ENCODE measurements at places on chromosomes 4 and X. TPM values are rescaled to one million over a fixed set of nuclear protein-coding genes. Genes with fewer than 3 reads are reported as not detected.

GRCh38 chr4:1113311-1114009, at the start of gene RNF212:
Gene RNF212 (minus strand): TSS chr4:1113564. CDS start chr4:1113464, 100 bp downstream.
- DNase-seq: no peak

The SH3RF1 gene
- total RNA-seq: 29.8 TPM

DNA sequence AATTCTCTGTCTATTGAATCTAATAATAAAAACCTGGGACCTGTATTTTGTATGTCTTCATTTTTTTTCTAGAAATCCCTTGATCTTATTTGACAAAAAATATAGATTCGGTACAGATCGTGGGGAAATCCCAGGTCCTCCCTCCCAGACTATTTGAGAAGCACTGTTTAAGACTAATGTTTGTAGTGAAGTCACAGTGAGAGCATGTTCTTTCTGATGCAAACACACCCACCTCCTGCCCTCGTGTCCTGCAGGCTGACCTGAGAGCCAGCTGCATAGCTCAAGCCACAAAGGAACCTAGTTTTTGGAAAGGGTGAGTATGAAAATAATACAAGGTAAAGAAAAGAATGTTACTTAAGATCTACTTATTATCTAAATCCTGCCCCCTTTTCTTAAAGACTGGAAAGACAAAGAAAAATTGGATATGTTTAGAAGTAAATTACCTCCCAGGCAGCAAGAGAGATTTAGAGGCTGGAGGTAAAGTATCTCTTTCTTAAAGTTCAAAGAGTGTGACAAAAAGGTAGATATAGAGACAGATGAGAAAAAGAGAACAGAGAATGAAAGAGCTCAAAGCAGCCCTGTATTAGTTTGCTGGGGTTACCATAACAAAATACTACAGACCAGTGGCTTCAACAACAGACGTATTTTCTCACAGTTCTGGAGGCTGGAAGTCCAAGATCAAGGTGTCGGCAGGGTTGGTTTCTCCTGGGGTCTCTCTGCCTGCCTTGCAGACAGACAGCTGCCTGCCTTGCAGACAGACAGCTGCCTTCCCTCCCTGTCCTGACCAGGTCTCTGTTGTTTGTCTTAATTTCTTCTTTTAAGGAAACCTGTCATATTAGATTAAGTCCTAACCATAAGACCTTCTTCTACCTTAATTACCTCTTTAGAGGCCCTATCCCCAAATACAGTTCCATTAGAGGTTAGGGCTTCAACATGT, 20.4 kb upstream of the DCTD start:
- DNase-seq: peak; percentile 55

DNA sequence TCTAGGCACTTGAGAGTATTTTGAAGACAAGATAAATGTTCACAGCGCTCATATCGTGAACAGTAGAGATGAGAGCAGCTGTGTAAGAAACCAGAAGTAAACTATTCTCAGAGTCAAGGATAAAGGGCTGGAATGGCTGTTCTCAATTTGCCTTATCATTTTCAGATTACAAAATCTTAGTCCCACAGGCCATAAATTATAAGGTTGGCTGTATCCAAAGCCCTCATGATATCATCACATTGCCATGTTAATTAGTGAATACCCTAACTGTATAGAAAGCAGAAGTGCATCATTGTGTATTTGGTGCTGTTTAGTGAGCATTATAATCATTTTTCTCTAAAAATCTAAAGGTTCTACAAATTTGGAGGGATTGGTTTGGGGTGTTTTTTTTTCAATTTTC, 168.9 kb upstream of the EDNRA start:
- no peak for DNase-seq

DNA sequence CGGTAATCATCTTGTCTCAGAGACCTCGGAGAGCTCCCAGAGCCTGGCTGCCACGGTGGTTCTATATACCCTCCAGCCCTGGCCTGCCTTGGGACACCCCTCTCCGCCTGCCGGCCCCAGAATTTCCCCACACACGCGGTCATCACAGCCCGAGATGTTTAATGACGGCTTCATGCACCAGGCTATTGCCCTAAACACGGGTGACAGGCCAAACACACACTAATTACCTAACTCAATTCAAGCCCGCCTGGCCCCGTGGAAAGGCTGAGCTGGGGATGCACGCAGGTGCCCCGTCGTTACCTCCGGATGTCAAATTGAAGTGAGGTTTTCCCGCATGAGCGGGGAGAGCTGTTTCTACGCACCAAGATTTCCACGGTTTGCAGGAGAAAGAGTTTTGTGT, 72.9 kb upstream of the PPP2R3B start:
- no peak for DNase-seq

- DNase-seq: peak; percentile 39
Observed at GRCh38 chr4:173485164-173485563, 44.9 kb downstream of the HAND2 start.

GRCh38 chrX:24428516-24428915, 36.6 kb upstream of the PDK3 start:
- no peak for DNase-seq

DNA sequence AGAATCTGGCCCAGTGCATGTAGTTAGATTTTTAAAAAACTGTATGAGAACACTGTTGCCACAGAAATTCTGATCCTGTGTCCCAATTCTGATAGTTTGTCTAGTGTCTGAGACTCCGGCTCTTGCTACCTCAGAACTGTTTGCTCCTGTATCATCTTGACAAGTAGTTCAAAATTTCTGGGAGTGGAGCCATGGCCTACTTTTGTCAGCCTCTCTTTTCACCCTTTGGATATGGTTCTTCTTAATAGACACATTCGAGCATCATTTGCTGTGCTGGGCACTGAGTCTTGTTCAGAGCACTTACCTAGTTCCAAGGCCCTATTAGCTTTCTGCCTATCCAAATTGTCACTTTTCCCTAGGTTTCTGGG, 46.9 kb downstream of the ATP10D start:
- DNase-seq: no peak

DNA sequence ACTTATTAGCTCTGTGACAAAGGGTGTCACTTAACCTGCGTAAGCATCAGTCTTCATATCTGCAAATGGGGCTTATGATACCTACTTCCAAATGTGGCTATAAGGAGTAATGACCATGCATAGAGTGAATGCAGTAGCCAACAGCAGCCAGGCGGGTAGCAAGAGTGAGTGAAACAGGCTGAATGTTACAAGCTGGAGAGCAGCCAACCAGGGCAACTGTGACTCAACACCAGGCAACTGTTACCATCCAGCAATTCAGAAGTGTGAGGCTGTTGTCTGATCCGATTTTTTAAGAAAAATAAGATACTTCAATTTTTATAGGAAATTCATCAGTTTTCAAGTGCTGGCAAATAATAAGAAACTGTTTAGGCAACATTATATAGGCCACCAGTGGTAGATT, 270.2 kb upstream of the TAPT1 start:
- DNase-seq: peak; percentile 67

DNA sequence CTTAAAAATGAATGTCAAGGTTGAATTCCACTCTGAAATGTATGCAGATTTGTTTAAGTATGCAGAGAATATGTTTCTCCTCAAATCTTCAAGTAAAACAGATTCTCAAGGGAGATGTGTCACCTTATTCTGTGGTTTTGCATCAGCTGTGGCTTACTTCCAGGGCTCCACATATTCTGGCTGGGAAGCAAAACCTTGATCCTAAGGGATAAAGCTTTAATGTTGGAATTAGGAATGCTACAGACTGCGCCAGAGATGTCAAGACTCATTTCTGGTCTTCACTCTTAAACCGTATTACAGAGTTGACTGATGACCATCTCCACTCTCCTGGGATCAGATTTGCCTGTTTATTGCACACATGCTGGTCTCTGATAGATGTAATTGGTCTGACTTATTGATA, 143.9 kb upstream of the DIPK2B start:
- peak; percentile 81 for DNase-seq

- DNase-seq: no peak
Observed at GRCh38 chr4:2260344-2261109, 1.4 kb downstream of the MXD4 start.

GRCh38 chrX:109859651-109860050, 126.6 kb upstream of the ACSL4 start:
- DNase-seq: no peak

DNA sequence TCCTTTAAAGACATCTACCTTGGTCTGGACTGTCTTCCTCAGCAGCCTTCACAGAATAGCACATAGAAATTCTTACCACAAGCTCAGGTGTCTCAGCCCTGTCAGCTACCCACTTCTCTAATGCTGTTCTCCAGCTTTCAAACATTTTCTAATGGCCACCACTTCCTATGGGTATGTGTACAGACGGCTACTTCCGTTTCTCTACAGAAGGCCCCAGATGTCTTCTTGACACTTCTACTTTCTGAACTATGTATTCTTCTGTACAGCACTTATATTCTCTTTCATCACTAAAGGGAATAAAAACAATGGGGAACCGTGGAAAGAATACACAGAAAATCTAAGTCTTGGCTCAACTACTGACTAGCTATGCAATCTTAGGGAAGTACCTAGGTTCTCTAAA, 13.3 kb downstream of the OPHN1 start:
- no peak for DNase-seq

DNA sequence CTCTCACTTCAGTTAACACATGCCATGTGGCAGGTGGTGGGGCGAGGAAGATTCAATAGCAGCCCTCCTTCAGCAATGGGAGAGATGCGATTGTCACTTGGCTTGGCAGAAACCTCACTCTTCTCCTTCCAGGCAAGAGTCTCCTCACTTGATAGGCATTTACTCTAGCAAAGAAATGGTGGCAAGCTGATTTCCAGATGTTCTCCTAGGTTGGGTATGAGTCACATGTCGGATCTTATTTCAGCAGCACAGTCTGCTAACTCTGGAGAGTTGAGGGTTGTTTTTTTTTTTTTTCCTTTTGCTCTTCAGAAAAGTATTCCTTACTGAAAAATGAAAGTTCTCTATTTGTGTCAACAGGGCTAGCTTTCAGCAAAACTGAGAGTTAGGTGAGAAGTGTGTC, 119.5 kb upstream of the CHRDL1 start:
- peak; percentile 69 for DNase-seq

DNA sequence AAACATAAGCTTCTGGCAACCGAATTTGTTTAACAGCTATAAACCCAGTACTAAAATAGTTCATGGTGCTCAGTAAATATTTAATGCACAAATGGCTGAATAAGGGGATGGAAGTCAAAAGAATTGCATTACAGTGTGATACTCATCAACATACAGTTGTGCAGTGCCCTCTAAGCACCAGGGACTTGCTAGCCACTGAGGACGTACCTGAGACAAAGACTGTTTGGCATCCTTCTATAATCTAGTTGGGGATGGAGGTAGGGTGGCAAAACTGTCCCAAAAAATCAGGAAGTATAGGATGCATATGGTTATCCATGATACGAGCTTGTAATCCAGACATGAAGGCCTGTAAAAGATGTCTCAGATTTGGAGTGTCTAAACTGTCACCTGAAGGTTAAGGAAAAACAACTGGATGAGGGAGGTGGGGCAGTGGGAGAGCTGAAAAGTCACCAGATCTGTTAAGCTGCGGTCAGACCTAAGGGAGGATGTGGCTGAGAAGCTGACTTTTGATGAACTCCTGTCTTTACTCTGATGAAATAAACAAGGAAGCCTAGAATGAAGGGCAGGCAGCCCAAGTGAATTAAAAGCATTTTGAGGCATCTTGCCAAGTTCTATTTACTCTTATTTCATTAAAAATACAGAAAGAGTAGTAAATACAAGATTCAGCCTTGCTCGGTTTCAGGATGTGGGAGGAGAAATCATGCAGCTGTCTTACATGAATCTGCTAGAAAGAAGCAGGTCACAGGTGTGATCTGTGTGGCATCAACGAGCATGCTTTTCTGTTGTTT, 12.0 kb upstream of the CD38 start:
- no peak for DNase-seq

The CLDN24 gene
- not detected for total RNA-seq

The ASIC5 gene
- not detected for total RNA-seq

GRCh38 chrX:46841346-46841745, 4.5 kb downstream of the RP2 start:
- no peak for DNase-seq

The ZXDA gene
- 3.4 TPM for total RNA-seq

- DNase-seq: peak; percentile 26
Observed at GRCh38 chr4:84697615-84698201, 114.8 kb downstream of the CDS1 start.

- no peak for DNase-seq
Observed at GRCh38 chr4:1575418-1576303, 108.5 kb downstream of the FAM53A start.

DNA sequence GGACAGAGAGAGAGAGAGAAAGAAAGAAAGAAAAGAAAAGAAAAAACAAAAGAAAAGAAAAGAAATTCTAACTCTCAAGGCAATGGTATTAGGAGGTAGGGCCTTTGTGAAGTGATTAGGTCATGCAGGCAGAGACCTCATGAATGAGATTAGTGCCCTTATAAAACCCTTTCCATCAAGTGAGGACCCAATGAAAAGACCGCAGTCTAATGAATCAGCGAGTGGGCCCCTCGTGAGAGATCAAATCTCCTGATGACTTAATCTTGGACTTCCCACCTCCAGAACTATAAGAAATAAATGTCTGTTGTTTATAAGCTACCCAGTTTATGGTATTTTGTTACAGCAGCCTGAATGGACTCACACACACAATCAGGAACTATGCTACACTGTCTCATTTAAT, 16.9 kb downstream of the AASDH start:
- DNase-seq: no peak

DNA sequence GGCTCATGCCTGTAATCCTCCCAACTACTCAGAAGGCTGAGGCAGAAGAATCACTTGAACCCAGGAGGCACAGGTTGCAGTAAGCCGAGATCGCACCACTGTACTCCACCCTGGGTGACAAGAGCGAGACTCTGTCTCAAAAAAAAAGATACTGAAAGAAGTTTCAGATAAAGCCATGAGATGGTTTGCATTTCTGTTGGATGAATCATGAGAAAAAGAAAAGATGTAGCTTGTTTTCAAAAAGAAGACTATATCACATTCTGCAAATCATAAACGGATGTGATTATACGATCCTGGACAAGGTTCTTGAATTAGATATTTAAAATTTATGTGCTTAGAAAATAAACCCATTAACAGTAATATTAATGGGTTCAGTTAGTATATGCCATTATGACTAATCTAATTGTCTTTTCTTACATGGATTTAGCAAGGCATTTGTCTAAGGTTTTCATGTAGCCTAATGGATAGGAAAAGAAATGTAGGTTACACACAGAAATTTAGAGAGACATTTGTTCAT, 345.9 kb downstream of the SLC7A11 start:
- peak; percentile 23 for DNase-seq

DNA sequence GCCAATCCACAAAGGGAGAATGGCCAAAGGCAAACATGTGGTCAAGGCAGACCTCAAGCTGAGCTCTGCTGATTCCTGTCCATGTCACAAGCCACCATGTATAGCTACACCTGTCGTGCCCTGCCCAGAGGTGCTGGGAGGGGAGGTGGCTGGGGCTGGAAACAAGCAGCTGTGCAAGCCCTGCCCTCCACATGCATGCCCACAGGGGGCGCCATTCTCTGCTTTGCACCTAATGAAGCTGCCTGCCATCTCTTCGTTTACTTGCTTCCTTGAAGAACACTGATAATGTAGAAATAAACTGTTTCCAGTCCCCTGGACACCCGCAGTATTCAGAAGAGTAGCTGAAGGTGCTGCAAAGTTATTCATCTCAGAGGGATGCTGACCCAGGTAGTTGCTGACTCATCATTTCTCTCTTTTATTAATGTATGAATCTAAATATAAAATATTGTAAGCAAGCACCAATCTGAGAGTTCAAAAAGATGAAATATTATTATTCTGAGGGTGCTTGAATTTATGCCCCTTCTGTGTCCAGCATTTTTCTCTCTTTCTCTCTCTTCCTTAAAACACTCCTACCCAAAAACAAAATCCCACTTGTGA, 278.6 kb downstream of the ADGRA3 start:
- DNase-seq: peak; percentile 13

The GAGE12F gene
- total RNA-seq: not detected
